ENCODE measurements at places on chromosomes 2 and 18. TPM values are rescaled to one million over a fixed set of nuclear protein-coding genes. Genes with fewer than 3 reads are reported as not detected.

Gene TMEM178A
- 5.0 TPM for total RNA-seq

Gene MAP3K19
- total RNA-seq = not detected

Gene IL1R1
- total RNA-seq = 135 TPM

Gene ERMN
- 0.51 TPM for total RNA-seq

Gene YIPF4
- total RNA-seq = 35.4 TPM

Gene FHL2
- 60.4 TPM for total RNA-seq

Gene METTL8
- total RNA-seq = 26.2 TPM

Gene CIDEA
- 0.58 TPM for total RNA-seq

Gene CSRNP3
- total RNA-seq = 5.4 TPM

Gene TSPYL6
- 0.12 TPM for total RNA-seq

Gene PAX8
- total RNA-seq = 0.87 TPM

Gene ACMSD
- total RNA-seq = not detected

Gene PCARE
- not detected for total RNA-seq

Gene SERPINB11
- total RNA-seq = not detected

Gene LPIN1
- 32.8 TPM for total RNA-seq

Gene GALR1
- not detected for total RNA-seq
